HFFc6 (cell line): ENCODE measurements at places on chromosomes 3 and 15. TPM values are rescaled to one million over a fixed set of nuclear protein-coding genes. Genes with fewer than 3 reads are reported as not detected.

GRCh38 chr15:100042558-100042957 is 299.2 kb downstream of the ADAMTS17 start:
- no peak for DNase-seq
- peaks cover 4% of the 10 kb centered on the region; the same call in 1 of the 2 replicates for H3K36me3 ChIP-seq
- no peaks in the 10 kb centered on the region; the same call in 1 of the 2 replicates for H3K27me3 ChIP-seq
- H3K27ac ChIP-seq: peak overlapping the region; percentile 43; the same call in 1 of the 2 replicates

- DNase-seq: no peak
- H3K27me3 ChIP-seq: no peaks in the 10 kb centered on the region
- no peak overlapping the region for H3K4me3 ChIP-seq
- no peak overlapping the region for H3K27ac ChIP-seq
- no peaks in the 10 kb centered on the region for H3K36me3 ChIP-seq
Observed at GRCh38 chr3:166209701-166210100, 372.5 kb upstream of the BCHE start.

Gene CP
- total RNA-seq: not detected in 3 replicates

DNA sequence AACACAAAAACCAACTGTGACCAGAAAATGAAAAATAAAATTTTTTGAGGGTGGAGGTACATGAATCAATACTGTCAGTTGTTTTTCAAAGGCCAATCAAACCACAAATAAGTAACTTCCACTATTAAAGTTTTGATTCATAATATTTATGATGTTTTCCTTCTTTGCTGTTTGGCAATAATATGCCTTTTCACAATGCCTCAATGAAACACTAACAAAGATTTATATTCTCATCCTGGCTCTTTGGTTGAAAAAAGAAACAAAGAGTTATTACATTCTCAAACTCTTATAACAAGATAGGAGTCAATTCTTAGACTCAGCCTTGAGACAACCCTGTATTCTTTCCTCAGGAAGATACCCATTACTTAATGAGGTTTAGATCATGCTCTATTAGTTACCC is 63.1 kb downstream of the C3orf70 start:
- no peak overlapping the region for H3K27ac ChIP-seq
- H3K4me1 ChIP-seq: peaks cover 34% of the 10 kb centered on the region
- peaks cover 11% of the 10 kb centered on the region for H3K27me3 ChIP-seq
- H3K36me3 ChIP-seq: no peaks in the 10 kb centered on the region

- H3K27me3 ChIP-seq: no peaks in the 10 kb centered on the region
- DNase-seq: no peak
- no peak overlapping the region for H3K27ac ChIP-seq
- H3K36me3 ChIP-seq: peaks cover 30% of the 10 kb centered on the region
- no peak overlapping the region for H3K4me3 ChIP-seq
Observed at GRCh38 chr3:185830018-185830797, 5.4 kb upstream of the IGF2BP2 start.

GRCh38 chr15:99545605-99546004 is 20.2 kb upstream of the MEF2A start:
- H3K4me1 ChIP-seq: no peaks in the 10 kb centered on the region
- H3K27me3 ChIP-seq: peaks cover 17% of the 10 kb centered on the region
- H3K36me3 ChIP-seq: no peaks in the 10 kb centered on the region
- H3K4me3 ChIP-seq: no peak overlapping the region
- no peak overlapping the region for H3K27ac ChIP-seq

DNA sequence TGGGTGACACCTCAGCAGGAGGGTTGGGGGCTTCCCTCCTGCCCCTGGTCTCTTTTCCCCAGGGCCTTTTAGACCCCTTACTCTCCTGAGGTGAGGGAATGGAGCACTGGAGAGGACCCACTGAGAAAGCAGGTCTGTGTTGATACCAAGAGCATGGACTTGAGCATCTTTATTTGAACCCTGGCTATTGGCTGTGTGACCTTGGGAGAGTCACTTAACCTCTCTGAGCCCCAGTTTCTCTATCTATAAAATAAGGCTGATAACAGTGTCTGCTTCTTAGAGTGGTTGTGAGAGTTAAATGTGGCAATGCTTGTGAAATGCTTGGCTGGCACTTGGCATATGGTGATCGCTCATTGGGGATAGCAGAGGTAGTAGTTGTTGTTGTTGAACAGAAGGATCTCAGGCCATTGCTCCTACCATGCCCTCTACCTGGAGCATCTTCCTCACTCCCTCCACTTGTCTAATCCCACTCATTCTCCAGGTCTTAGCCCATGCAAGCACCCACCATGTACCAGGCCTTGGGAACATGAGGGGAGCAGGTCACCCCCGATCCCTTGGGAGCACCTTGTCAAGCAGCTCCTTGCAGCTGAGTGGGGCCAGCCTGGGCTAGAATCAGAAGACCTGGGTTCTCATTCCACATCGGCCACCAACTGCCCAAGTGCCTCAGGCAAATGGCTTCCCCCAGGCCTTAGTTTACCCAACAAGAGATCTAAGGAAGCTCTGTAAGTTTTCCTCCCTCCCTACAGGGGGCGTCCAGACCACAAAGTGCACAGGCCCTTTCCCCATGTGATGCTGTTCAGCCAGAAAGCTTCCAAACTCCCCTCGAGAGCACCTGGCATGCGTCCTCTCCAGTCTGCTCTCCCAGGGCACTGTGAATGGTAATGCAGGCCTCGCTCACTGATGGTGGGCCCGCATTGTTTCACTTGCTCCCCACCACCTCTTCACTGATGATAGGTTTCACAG is 96.7 kb downstream of the LSM3 start:
- no peak overlapping the region for H3K27ac ChIP-seq
- H3K36me3 ChIP-seq: no peaks in the 10 kb centered on the region
- H3K4me3 ChIP-seq: no peak overlapping the region
- peaks cover 17% of the 10 kb centered on the region for H3K27me3 ChIP-seq

Gene UROC1
- total RNA-seq: not detected in 3 replicates

GRCh38 chr3:131194816-131195215 is 168.1 kb downstream of the NEK11 start:
- no peaks in the 10 kb centered on the region; the same call in 1 of the 2 replicates for H3K4me1 ChIP-seq
- DNase-seq: no peak
- no peak overlapping the region for H3K4me3 ChIP-seq
- no peak overlapping the region for H3K27ac ChIP-seq
- H3K36me3 ChIP-seq: no peaks in the 10 kb centered on the region

GRCh38 chr3:160686955-160687535 is 10.1 kb downstream of the ARL14 start:
- peaks cover 7% of the 10 kb centered on the region; the same call in 1 of the 2 replicates for H3K4me1 ChIP-seq
- peaks cover 5% of the 10 kb centered on the region; the same call in 1 of the 2 replicates for H3K36me3 ChIP-seq
- DNase-seq: peak; percentile 39
- H3K4me3 ChIP-seq: no peak overlapping the region
- no peak overlapping the region for H3K27ac ChIP-seq

Gene ATG3
- 61.8 to 75.4 TPM (median 69.3 TPM) in 3 replicates for total RNA-seq

GRCh38 chr15:43330780-43331087 is 361 bp upstream of the LCMT2 start:
- peak overlapping the region; percentile 96 for H3K27ac ChIP-seq
- H3K27me3 ChIP-seq: no peaks in the 10 kb centered on the region
- peaks cover 26% of the 10 kb centered on the region for H3K4me1 ChIP-seq

Gene CADPS
- total RNA-seq: not detected in 3 replicates

DNA sequence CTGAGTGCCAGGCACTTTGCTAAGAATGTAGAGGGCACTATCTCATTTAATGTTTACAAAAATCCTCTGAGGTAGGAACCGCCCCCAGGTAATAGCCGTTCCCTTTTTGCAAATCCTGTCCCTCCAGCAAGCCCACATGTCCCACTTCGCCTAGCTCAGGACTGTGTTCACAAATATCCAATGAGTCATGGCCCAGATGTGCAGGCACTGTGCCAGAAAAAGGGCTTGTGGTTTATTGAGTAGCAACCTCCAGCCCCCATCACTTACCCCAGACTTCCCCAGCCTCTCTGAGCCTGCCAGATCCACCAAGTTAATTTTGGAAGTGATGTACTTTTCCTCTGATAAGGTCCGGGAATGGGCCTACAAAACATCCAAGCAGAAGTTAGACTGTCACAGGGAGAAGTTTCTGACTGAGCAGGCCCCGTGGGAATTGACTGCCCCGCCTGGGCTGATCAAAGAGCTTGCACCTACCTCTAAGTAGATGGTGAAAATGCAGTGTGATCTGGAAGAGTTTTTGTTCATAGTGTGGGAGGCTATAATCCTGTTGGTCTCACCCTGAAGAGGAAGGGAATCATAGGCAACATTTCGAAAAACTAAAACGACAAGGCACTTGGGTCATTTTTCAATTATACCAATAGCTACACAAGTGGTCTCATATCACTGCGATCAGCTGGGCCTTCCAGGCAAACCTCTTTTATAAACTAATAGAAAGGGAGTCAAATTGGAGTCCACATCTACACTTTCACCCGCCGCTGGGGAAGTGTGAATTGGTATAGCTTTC is 15.7 kb downstream of the KIF9 start:
- DNase-seq: peak; percentile 79
- H3K27me3 ChIP-seq: peaks cover 6% of the 10 kb centered on the region
- no peak overlapping the region for H3K27ac ChIP-seq
- H3K4me3 ChIP-seq: no peak overlapping the region; the same call in 1 of the 2 replicates
- H3K4me1 ChIP-seq: peaks cover 16% of the 10 kb centered on the region

- no peaks in the 10 kb centered on the region for H3K36me3 ChIP-seq
- peaks cover 6% of the 10 kb centered on the region; the same call in 1 of the 2 replicates for H3K4me1 ChIP-seq
- peaks cover 23% of the 10 kb centered on the region for H3K27me3 ChIP-seq
- H3K27ac ChIP-seq: no peak overlapping the region
- no peak for DNase-seq
- no peak overlapping the region for H3K4me3 ChIP-seq
Observed at GRCh38 chr3:50551054-50551659, 16.4 kb downstream of the C3orf18 start.

Gene VGLL3
- total RNA-seq: 99.4 to 159 TPM (median 124 TPM) in 3 replicates

GRCh38 chr3:158983216-158984099 is 181.6 kb downstream of the MFSD1 start:
- no peaks in the 10 kb centered on the region for H3K4me1 ChIP-seq
- DNase-seq: no peak
- H3K4me3 ChIP-seq: no peak overlapping the region
- H3K27ac ChIP-seq: no peak overlapping the region
- no peaks in the 10 kb centered on the region for H3K36me3 ChIP-seq

GRCh38 chr15:33098094-33099058 is 96.1 kb downstream of the FMN1 start:
- H3K36me3 ChIP-seq: peaks cover 6% of the 10 kb centered on the region; the same call in 1 of the 2 replicates
- DNase-seq: peak; percentile 80
- peaks cover 90% of the 10 kb centered on the region for H3K4me1 ChIP-seq
- no peaks in the 10 kb centered on the region; the same call in 1 of the 2 replicates for H3K27me3 ChIP-seq
- peak overlapping the region; percentile 94 for H3K27ac ChIP-seq

DNA sequence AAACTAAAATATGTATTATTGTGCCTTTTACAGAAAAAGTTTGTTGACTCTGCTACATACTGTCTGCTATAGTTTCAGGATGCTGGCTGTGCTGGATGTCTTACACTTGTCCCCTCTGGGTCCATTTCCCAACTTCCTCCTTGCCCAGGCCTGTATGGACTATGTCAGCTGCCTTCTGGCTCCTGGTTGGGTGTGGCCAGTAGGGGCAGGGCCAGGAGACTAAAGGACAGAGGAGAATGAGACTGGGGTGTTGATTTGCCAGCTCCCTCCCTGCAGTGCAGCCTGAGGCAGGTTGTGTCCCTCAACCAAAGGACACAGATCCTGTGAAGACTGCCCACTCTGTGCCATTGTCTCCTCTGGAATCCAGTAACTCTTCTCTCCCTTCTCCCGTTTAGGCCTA is 90.6 kb upstream of the UBE2E2 start:
- no peak overlapping the region for H3K27ac ChIP-seq
- H3K36me3 ChIP-seq: no peaks in the 10 kb centered on the region
- peaks cover 6% of the 10 kb centered on the region for H3K4me1 ChIP-seq
- H3K27me3 ChIP-seq: peaks cover 11% of the 10 kb centered on the region

GRCh38 chr15:35721751-35722150 is 175.8 kb upstream of the DPH6 start:
- H3K4me3 ChIP-seq: no peak overlapping the region
- peaks cover 74% of the 10 kb centered on the region for H3K4me1 ChIP-seq
- peaks cover 8% of the 10 kb centered on the region; the same call in 1 of the 2 replicates for H3K36me3 ChIP-seq
- H3K27me3 ChIP-seq: peaks cover 3% of the 10 kb centered on the region; the same call in 1 of the 2 replicates
- H3K27ac ChIP-seq: no peak overlapping the region
- no peak for DNase-seq

- H3K27ac ChIP-seq: no peak overlapping the region
- DNase-seq: no peak
- peaks cover 48% of the 10 kb centered on the region for H3K4me1 ChIP-seq
- no peaks in the 10 kb centered on the region for H3K27me3 ChIP-seq
- H3K4me3 ChIP-seq: no peak overlapping the region
Observed at GRCh38 chr15:37888356-37888755, 46.1 kb upstream of the TMCO5A start.

- no peak overlapping the region for H3K4me3 ChIP-seq
- H3K27me3 ChIP-seq: no peaks in the 10 kb centered on the region; the same call in 1 of the 2 replicates
- H3K4me1 ChIP-seq: peaks cover 16% of the 10 kb centered on the region
- H3K27ac ChIP-seq: peak overlapping the region; percentile 12; the same call in 1 of the 2 replicates
Observed at GRCh38 chr3:177263615-177264368, 66.5 kb upstream of the TBL1XR1 start.

Gene CHST13
- total RNA-seq: not detected in 3 replicates

GRCh38 chr15:84944311-84944710 is 37.3 kb upstream of the PDE8A start:
- H3K27me3 ChIP-seq: peaks cover 1% of the 10 kb centered on the region; the same call in 1 of the 2 replicates
- H3K4me1 ChIP-seq: peaks cover 24% of the 10 kb centered on the region
- no peak overlapping the region for H3K27ac ChIP-seq
- no peaks in the 10 kb centered on the region for H3K36me3 ChIP-seq

GRCh38 chr3:141391298-141391990 is 23.1 kb downstream of the ZBTB38 start:
- H3K27ac ChIP-seq: peak overlapping the region; percentile 40; the same call in 1 of the 2 replicates
- peaks cover 60% of the 10 kb centered on the region for H3K4me1 ChIP-seq
- peaks cover 74% of the 10 kb centered on the region for H3K36me3 ChIP-seq
- no peaks in the 10 kb centered on the region for H3K27me3 ChIP-seq
- DNase-seq: no peak
- no peak overlapping the region for H3K4me3 ChIP-seq

GRCh38 chr3:37556789-37557301 is 304.8 kb upstream of the CTDSPL start:
- DNase-seq: no peak
- no peak overlapping the region for H3K27ac ChIP-seq
- no peak overlapping the region for H3K4me3 ChIP-seq

DNA sequence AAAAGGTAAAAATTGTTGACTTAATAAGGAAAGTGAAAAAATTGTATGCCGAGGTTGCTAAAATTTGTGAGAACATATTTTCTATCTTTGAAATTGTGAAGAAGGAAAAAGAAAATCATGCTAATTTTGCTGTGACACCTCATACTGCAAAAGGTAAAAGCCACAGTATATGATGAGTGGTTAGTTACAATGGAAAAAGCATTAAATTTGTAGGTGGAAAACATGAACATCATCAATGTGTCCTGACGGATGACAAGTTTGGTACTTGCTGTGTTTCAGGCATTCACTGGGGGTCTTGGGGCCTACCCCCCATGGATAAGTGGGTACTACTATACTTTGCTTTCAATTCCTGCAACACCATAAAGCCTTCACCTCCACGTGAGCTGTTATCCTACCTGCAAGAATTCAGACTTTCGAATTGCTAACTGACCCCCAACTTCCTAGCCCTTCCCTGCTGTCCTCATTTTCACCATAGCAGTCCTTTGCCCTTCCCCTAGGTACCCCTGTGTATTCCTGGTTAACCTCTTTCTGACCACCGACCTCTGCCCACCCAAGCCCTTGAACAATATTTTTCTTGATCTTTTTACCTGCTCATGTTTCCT is 62.4 kb downstream of the RAB7A start:
- H3K27me3 ChIP-seq: peaks cover 5% of the 10 kb centered on the region
- H3K36me3 ChIP-seq: no peaks in the 10 kb centered on the region
- peak overlapping the region; percentile 60 for H3K27ac ChIP-seq
- peaks cover 67% of the 10 kb centered on the region for H3K4me1 ChIP-seq
